Jurkat, Clone E6-1 (cell line): ENCODE measurements at places on chromosomes 4 and X.

GRCh38 chr4:119211867-119212233 lies 663 bp upstream of the USP53 start:
- no peak for DNase-seq

GRCh38 chrX:129449148-129449547 lies 74.1 kb downstream of the SMARCA1 start:
- peak; percentile 6 for DNase-seq

- DNase-seq = no peak
Measured at GRCh38 chr4:164204434-164204833, 549.5 kb upstream of the SMIM31 start.

GRCh38 chr4:41156574-41156973 lies 57.8 kb downstream of the APBB2 start:
- DNase-seq = no peak

- no peak for DNase-seq
Measured at GRCh38 chrX:17395154-17395553, 20.2 kb downstream of the NHS start.

- DNase-seq = no peak
Measured at GRCh38 chrX:18677161-18677869, 5.4 kb upstream of the RS1 start.

GRCh38 chr4:110130576-110131358 lies 67.6 kb downstream of the ELOVL6 start:
- DNase-seq = no peak

- no peak for DNase-seq
Measured at GRCh38 chr4:153332936-153333335, 11.6 kb upstream of the MND1 start.
